ENCODE measurements at places on chromosomes 11 and 22. TPM values are rescaled to one million over a fixed set of nuclear protein-coding genes. Genes with fewer than 3 reads are reported as not detected.

DNA sequence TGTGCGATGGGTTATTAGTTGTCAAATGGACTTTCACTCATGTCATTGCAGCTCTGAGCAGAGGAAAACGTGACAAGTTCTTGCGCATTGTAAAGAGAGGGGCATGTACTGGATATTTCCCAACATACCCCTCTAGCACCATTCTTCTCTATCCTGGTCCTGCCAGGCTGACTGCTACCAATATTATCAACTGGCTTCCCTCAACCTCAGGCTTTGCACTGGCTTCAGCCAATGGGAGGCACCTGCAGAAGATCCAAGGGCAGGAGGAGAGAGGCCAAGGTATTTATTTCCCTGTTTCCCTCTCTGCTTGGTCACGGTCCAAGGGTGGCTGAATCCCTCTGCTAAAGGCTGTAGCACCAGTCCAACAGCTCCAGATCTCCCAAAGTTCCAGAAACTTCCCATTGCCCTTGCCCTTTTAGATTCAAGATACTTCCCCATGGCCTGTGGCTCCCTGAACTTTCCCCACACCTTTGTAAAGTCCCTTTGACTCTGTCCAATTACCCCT is 175.6 kb upstream of the NECTIN1 start:
- DNase-seq: no peak

Gene H19
- total RNA-seq: 91.3 TPM

DNA sequence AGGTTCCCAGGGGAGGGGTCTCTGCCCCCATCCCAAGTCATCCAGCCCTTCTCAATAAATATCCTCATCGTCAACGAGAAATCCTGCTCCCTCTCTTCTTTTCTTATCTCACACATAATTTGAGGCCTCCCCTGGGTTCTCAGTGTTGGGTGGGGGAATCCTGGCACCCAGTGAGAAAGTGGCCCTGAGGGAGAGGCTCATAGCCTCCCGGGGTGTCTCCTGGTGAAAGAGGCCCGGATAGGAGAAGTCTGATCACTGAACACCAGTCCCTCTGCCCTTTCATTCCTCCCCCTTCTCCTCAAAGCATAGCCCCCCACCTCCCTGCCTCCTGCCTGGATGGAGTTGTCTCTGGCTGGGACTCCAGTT is 35.3 kb downstream of the IGLL5 start:
- no peak for DNase-seq

DNA sequence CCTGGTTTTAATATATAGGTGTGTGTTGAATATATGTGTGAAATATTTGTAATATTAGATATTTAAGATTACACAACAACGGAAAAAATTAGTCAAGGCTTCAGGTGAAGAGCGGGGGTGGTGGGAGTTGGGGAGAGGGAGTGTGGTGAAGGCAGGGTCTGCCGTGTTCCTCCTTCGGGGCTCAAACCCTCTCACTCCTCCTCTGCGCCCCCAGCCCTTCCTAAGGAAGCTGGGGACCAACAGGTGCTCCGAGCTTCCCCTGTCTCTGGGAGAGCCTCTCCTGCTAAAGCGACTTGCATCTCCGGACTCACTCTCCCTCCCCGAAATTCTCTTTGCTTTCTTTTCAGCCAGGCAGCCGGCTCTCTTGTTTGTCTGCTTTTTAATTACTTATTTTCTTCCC is 960 bp upstream of the CADM1 start:
- DNase-seq: no peak

Gene SPON1
- total RNA-seq: 0.47 TPM

Gene CAPN5
- 7.1 TPM for total RNA-seq

DNA sequence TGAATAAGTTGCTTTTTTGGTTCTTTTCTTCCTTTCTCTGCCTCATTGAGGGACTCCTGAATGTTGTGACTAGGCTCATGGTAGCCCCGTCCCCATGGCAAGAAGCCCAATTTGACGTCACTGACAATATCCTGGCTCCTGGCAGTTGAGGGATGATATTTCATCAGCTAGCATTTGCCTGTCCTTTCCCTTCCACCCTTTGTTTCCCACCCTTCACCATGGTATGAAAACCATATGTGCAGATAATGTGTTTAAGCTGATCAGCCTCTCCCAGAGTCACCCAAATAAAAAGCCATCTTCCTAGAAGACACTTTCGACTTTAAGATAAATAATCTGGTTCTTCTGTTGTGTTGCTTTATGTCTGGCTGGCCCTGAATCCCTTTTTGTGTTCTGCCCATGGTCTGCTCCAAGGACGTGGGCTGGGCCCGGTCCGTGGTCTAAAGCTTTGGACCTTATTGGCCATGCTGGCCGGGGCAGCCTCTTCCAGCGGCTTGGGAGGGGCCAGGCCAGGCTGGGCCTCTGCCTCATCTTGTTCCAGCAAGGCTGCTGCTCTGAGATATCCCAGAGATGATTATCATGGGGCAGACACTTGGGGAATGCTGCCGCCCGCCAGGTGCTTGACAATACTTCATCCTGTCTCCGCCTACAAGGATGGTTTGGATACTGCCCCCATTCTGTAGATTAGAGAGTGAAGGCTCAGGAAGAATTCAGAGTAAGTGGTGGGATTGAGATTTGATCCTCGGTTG is 5.1 kb downstream of the TSPAN18 start:
- DNase-seq: no peak

DNA sequence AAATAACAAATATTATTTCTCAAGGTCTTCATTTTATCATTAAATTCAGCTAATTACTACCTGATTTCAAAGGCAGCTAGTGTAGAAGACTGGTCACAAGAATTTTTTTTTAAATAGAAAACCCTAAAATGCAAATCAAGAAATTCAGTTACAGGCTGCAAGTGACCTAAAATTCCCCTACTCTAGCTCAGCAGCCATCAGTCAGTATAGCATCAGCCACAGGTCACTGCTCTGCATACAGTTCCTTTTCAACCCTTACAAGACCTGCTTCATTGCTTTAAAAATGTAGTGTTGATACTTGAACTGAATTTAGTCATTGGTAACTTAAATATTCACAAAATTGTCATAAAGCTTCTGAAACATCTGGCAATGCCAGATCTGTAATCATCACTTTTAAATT is 9.5 kb upstream of the B3GNT6 start:
- no peak for DNase-seq

DNA sequence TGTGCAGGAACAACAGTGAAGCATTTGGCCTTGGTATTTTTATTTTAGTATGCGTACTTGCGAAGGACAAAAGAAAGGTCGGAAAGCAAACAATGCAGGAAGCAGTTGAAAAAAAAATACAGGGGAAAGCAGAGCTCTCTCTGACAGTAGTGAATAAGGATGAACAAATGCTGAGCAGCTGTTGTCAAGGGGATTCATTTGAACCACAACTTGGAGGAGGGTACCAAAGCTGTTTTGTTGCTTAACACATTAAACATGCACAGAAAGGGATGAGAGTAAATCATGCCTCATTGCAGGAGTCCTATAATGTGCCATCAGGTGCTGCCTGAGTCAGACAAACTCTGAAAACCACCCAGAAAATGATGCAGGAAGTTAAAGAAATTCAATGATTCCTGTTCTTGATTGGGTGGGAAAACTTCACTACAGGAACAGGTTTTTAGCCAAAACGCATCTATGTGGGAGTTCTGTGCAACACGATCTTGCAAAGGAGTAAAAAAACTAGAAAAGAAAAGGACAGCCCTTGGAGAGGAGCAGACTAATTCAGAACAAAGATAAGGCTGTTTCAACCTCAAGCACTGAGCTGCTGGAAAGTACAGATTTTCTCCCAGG is 2113.5 kb downstream of the LRRC4C start:
- no peak for DNase-seq

DNA sequence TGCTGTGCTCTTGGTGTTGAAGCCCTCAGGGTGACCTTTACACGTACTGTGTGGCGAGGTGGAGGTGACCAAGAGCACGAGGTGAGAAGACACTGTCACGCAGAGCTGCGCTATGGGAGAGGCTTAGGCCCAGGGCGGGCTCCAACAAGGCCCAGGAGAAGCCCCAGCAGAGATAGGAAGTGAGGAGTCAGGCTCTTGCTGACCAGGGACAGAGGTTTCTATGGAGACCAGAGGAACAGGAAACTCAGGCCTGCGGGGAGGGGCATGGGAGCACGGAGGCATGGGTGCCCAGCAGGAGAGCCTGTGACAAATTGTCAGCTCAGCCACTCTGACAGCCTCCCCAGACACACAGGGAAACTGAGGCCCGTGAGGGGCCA is 15.8 kb downstream of the DGKZ start:
- DNase-seq: no peak

Gene RANGAP1
- total RNA-seq: 121 TPM

- no peak for DNase-seq
Observed at GRCh38 chr11:29023761-29024160, 915.6 kb downstream of the METTL15 start.

DNA sequence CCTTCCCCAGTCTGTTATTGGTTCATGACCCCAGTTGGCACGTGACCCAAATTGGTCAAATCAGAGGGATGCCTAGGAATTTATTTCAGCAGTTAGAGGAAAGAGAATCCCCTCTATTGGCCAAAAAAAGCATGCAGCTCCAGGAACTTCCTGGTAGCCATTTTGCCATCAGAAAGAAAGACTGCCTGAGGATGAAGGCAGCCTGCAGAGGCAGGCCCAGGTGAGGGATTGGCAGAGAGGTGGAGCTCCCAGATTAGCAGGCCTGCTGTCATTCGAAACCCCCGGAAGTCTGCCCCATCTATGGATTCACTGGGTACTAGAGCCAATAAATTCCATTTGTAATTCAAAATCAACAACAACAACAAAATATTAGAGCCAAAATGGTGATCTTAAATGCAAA is 207.6 kb downstream of the CWF19L2 start:
- DNase-seq: no peak

DNA sequence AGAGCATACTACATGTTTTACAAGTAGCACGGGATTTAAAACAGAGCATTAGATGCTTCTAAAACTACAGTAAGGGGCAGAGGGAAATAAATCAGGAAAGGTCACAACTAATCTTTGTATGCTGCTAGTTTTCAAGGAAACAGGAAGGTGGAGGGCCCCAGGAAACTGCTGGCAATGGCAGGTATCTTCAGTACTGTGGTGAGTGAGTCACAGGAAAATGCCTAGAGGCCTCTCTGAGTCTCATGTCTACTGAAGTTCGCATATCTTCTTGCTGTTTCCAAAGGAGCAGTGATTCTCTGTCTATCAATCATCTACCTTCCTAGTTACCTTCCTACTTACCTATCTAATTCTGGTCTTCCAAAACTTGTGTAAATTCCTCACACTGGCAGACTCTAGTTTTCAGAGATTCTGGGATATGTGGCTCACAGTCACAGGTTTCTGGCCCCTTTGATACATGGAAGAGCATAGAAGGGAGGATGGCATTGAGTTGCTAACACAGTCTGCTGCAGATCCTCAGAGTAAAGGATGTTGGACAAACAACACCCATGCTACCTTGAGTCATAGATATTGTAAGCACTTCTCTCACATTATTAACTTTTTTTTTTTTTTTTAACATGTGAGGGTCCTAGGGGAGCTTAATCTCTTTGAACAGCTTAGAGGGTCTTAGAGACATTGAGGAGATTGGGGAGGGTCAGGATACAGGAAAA is 58.8 kb upstream of the SYN3 start:
- no peak for DNase-seq

GRCh38 chr11:65578667-65579066 is 2.8 kb downstream of the EHBP1L1 start:
- no peak for DNase-seq

DNA sequence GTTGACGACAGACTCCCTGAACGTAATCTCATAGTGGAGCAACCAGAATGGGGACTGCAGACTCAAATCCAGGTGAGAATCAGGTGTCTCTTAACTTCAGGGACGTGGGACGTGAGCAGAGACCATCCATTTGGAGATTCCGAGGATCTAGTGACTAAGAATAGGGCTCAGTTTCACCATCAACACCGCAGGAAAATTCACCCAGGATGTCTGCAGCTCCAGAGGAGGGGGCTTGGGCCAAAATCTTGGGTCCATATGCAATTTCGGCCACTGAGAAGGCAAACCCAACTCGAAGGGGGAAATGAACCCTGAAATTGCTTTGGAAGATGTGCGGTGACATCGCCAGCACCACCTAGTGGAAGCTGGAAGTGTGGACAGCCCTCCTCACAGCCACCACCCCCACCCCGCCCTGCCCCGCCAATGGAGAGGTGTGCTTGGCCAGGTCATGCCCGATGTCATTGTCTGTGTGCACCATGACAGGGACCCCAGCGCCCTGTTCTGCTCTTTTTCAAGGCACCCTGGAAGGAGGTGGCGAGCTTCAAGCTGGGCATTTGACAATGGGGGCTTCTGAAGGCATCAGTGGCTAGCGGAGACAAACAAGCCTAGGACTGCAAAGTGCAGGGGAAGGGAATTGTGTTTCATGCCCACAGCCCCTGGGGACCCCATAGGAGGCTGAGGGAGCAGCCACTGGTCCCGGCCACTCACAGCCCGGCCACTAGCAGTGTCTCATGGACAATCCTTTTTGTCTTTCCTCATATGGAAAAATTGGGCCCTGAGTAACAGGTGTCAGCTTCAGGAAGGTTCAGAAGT is 24.8 kb downstream of the APOL1 start:
- DNase-seq: no peak

GRCh38 chr11:19829109-19829837 is 116.6 kb downstream of the NAV2 start:
- no peak for DNase-seq

DNA sequence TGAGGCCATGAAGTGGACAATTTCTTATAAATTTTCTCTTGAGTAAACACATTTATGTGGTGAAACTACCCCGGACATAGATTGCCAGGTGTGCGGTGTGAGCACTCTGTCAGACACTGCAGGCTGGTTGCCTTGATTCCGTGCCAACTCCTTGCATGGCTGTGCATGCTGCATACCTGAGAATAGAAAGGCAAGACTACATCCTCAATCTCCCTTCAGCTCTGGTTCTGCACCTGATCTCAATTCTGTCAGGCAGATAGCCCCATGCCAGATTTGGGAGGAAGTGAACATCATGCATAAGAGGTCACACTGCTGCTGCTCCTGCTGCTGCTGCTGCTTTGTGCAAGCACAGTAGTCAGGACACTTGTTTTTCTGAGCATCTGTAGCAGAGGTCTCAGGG is 42.5 kb upstream of the DEUP1 start:
- DNase-seq: no peak

Gene SIAE
- 53.8 TPM for total RNA-seq

All from glomerular endothelial cell (primary cell).